ENCODE measurements at places on chromosomes 11 and 22.

DNA sequence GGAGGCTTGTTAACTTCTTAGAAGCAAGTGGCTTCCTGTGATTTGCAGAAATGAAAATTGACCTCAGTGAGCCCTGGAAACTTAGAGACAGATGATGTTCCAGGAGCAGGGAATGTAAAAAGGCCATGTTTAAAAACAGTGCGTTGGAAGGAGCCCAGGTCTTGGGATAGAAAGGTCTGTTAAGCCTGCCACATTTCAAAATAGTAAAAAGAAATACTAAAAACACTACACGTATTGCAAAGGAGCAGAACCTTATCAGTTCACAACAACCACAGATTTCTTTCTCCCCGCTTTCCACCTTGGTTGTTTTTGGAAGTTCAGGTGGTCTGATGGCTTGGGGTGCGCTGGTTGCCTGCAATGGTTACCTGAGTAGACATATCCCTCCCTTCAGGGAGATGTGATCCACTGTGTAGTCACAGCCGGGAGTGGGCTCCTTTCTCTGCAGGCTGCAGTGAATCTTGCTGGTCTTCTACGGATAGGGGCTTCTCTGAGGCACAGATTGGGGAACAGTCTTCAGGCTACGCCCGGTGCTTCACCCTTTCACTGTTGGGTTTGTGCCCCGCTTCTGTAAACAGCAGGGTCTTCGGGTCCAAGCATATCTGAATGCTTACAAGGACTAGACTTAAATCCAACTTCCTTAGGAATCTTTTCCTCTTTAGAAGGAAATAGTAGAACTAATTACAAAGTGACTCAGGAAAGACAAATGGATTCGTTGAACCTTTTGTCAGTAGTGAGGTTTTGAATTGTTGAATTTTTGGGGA, 1.9 kb downstream of the TEAD1 start:
- DNase-seq: no peak

DNA sequence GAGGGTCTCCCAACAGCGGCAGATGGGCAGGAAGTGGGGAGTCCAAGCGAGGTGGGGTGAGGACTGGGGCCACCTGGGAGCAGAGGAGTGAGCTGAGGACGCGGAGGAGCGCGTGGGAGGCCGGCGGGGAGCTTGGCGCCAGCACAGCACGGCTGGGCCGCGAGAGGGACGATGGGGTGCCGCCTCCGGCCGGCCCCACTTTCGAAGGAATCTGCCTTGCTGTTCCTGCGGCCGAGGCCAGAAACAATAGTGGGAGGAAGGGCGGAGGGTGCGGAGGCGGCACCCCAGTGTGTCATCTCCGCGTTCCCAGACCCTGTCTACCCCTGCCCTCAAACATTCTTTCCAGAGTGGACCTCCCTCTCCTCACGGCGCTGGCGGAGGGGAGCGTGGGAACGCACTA, 5.5 kb downstream of the INS start:
- no peak for DNase-seq

- DNase-seq: no peak
These were observed 20.2 kb downstream of the MYBPC3 start for GRCh38 chr11:47332303-47332711.

DNA sequence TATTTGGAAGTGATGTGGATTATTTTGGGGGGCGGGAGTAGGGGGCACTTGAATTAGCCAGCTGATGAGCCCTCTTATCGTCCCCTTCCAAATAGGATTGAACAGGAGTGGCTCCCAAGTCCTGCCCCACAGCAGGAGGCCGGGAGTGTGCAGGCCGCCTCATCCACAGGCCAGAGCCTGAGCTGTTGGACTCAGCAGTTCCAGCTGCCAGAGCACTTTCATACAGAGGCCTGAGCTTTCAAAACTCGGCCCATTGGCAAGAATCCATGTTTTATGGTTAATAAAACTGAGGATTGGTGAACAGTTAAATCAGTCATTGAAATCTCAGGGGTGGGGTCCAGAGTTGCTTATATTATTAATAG, 9.6 kb downstream of the FAM118A start:
- DNase-seq: no peak

GRCh38 chr11:102238391-102238821, 78.9 kb upstream of the BIRC3 start:
- no peak for DNase-seq

DNA sequence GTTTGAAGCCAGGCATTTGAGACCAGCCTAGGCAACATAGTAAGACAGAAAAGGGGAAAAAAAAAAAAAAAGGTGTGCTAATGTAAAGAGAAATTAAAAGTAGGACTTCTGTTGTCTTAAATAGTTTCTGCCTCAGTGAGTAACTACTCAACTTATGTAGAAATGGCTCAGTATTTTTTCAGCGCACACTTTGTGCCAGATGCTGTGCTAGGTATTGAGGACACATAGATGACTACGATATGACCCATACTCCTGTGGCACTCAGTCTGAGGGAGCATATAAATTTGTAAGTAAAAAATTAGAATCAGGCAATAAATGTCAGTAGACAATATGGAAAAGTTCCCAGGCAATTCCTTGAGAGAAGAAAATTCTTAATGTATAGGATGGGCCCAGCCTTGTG, 93.9 kb downstream of the YAP1 start:
- DNase-seq: no peak

- DNase-seq: no peak
These were observed 12.5 kb upstream of the MB start for GRCh38 chr22:35629406-35630216.

DNA sequence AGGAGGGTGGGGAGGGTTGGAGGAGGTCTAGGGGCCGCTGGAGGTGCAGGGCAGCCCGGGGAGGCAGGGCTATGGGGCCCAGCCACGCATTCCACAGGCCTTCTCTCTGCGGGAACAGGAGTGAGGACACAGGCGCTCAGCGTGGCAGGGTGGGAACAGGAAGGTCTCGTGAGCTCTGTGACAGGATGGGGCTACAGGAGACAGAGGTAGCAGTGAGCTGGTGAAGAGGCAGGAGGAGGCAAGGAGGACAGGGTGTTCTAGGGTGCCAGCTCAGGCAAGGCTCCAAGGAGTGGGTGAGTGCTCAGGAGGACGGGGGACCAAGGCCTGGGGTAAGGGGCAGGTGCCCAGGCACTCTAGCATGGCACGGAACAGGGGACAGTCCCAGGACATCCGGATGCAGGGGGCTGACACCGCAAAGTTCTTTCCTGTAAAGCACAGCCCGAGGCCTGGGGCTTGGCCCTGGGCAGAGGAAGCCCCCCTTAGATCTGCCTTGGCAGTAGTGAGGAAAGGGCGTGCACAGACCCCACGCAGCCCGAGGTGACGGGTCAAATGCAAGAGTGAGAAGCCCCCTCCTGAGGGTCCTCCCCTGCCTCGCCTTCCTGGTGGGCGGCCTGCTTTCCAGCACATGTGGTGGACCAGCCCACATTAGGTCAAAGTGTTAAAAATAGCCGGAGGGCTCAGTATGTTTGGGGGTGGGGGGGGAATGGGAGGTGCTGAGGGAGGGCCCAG, 4.7 kb upstream of the NEAT1 start:
- no peak for DNase-seq

GRCh38 chr11:2797741-2798361, 87.7 kb downstream of the CDKN1C start:
- DNase-seq: no peak

GRCh38 chr22:39738746-39739145, 154.8 kb downstream of the ENTHD1 start:
- no peak for DNase-seq

GRCh38 chr22:49382451-49382735, 445.3 kb downstream of the BRD1 start:
- no peak for DNase-seq

DNA sequence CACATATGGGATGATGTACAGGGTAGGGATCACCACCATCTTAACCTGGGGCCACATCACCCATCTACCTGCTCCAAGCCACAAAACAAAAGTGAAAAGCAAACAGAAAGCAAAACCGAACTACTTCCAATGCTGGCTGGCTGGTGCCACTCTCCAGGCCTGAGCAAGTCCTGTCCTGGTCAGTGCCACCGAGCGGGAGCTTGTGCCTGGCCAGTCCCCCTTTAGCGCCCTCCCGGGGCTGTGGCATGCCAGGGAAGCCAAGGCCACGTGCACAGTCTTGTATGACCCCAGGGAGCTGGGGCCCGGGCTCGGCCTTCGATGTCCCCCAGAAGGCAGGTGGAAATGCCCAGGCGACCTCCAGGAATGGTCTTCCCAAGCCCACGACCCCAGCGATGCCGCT, 17.9 kb upstream of the NAP1L4 start:
- DNase-seq: no peak

DNA sequence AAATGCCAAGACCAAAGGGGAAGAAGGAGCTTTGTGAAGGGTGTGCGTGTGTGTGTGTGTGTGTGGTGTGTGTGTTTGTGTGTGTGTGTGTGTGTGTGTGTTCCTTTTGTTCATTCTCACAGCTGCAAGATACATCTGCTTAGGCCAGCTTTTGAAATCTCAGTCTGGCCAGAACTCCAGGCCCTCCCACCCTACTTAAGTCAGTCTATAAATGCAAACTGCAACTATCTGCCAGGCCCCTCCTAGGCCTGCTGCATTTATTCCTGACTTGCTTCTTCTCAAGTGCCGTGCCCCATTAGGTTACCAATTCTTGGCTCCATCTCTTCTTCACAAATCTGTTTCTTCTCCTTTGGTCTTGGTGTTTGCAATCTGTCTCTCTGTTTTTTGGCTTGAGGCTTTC, 21.6 kb upstream of the RIC3 start:
- DNase-seq: no peak

- no peak for DNase-seq
These were observed 8.0 kb downstream of the AAMDC start for GRCh38 chr11:77828926-77829325.

DNA sequence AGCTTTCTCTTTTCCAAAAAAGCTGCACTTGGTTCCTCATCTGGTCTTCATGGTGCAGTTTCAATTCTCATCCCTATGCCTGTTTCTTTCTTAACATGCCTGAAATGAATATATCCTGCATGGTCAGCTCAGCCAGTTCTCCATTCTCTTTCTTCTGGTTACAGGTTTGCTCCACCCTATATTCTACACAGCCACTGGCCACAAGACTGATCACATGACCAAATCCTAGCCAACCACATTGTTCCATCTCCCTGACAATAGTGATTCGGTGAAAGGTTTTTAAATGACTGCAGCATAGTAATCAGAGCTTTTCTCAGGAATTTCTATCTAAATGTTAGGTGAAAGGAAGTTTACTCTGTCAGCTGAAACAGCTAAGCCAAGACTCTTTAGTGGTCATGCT, 891.4 kb downstream of the METTL15 start:
- no peak for DNase-seq

DNA sequence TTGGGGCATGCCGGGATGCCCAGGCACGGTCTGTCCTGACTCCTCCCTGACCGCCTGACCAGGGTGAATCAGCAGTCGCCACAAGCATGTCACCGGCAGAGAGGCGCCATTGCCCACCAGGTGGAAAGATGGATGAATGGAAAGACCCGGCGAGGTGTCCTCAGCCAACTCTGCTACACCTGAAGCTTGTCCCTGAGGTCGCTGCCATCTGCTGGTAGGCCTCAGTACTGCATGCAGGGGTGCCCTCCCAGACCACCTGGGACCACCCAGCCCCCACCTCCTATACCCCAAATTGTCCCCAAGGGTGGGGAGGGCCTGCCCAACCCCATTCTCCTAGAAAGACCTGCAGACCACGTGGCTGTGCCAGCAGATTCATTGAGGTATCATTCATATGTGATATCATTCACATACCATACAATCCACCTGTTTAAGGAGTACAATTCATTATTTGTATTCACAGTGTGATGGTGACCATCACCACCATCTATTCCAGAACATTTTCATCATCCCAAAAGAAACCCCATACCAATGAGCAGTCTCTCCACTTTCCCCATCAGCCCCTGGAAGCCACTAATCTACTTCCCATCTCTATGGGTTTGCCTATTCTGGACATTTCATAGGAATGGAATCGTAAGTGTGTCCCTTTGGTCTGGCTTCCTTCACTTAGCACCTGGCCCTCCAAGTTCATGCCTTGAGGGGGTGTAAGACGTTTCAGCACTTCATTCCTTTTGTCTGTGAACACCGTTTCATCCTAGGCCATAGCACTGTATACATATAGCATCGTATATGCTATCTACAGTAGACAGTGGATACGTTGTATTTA, 17.5 kb downstream of the FGF3 start:
- DNase-seq: no peak

DNA sequence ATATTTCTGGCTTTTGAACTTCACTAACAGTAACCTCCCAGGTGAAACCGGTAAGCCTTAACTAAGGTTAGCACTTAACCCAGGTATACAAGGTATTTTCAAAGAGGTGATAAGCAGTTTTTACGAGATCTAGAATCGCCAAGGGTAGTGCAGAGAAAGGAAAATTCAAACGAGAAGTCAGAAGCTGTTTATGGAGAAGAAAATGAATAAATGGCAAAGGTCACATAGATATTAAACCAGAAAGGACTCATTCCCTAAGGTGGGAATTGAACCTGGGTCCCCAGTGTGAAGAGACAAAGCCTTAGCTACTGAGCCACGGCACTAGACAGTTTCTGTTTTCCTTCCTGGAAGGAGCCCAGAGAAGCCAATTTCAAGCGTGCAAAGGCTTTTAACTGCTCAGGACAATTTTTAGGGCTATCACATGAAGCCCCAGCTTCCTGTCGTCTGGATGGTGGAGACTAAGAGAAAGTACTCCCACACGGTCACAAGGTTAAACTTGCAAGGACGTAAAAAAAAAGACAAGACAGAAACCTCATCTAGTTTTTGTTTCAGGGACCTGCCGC, 5.7 kb upstream of the C1QTNF6 start:
- no peak for DNase-seq

DNA sequence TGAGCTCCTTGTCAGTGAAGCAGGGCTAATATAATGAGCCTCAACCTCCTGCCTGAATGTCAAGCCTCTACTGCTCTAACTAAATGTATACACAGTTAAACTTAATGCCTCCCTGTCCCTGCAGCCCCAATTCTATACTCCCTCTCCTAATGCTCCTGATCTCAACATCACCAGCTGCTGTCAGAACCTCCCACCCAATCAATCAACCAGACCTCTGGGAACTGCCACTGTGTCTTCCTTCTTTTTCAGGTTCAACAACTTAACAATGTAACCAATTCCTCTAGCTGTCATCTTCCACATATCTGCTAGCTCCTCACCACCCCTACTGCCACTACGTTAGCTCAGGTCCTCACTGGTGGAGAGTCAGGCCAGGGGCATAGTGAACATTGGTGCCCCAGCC, 339.8 kb upstream of the NARS2 start:
- no peak for DNase-seq

DNA sequence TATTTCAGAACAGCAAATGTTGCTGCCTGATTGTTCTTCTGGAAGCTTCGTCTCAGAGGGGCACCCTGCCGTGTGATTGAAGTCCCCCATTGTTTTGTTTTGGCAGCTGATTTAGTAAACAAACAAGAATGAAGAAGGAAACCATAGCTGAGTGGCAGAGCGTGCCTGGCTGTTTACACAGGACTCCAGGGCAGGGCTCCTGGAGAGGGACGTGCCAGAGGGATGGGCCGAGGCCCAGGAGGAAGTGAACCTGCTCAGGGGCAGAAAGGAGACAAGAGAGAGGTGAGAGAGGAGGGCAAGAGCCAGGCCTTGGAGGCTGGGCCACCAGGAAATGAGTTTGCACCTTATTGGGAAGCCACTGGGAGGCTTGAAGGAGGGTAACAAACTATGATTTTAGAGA, 85.5 kb upstream of the B3GAT1 start:
- DNase-seq: no peak

- DNase-seq: no peak
These were observed 110.2 kb upstream of the MTNR1B start for GRCh38 chr11:92859156-92859690.

Measured in SIG-M5 (cell line).